Pericardium fibroblast (primary cell): ENCODE measurements at places on chromosomes 3 and 15. TPM values are rescaled to one million over a fixed set of nuclear protein-coding genes. Genes with fewer than 3 reads are reported as not detected.

Gene LRRIQ4
- not detected in 2 replicates for total RNA-seq

Gene TMEM43
- total RNA-seq = 111 and 131 TPM in 2 replicates

Gene CCR4
- total RNA-seq = under 0.01 TPM in 1 of 2 replicates, not detected in the other

Gene CFAP91
- 0.34 TPM in 1 of 2 replicates, not detected in the other for total RNA-seq

Gene MESP1
- 0.23 and 0.26 TPM in 2 replicates for total RNA-seq

Gene LRRC2
- total RNA-seq = 0.09 and 0.12 TPM in 2 replicates

Gene LINS1
- total RNA-seq = 5.5 and 26.3 TPM in 2 replicates

Gene LYZL4
- not detected in 2 replicates for total RNA-seq

Gene CIB2
- 2.7 and 4.2 TPM in 2 replicates for total RNA-seq

Gene ITIH1
- total RNA-seq = not detected in 2 replicates

Gene TMC3
- total RNA-seq = under 0.01 TPM in 1 of 2 replicates, not detected in the other

Gene CD86
- total RNA-seq = not detected in 2 replicates

Gene GRK7
- not detected in 2 replicates for total RNA-seq

Gene FOXB1
- total RNA-seq = not detected in 2 replicates

Gene ENTPD3
- total RNA-seq = not detected in 2 replicates
